ENCODE measurements at places on chromosomes 5 and 9.

- no peak for DNase-seq
Measured at GRCh38 chr9:33128570-33128969, 38.6 kb downstream of the B4GALT1 start.

GRCh38 chr5:72141440-72142355 is 34.4 kb downstream of the MAP1B start:
- DNase-seq = no peak

DNA sequence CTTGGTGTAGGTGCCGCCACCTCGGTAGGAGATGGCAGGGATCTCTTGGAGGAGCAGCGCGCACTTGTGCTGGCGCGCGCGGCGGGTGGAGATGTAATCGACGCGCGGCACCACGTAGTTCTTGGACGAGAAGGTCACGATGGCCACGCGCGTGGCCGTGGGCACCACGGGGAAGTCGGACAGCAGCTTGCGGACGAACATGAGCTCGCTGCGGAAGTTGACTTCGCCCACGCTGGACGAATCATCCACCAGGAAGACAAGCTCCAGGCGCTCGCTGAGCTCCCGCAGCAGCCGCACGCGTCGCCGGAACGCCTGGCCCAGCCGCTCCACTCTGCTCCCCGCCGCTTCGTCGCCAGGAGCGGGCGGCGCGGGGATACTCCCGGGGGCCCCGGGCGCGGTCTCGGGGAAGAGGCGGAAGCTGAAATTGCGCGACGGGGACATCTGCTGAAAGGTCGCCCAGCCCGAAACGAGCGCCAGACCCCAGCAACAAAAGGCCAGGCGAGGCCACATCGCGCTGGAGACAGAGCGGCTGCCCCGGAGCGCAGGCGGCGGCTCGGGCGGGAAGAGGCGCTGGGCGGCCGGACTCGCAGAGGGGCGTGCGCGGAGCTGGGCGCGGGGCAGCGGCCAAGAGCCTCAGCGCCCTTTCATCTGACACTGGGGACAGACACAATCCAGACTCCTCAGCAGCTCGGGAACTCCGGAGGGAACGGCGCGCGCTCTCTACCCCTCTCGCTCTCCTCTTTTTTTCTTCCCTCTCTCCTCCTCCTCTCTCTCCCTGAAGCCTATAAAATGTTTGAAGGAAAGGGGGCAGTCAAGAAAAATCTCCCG is at the start of gene SVEP1:
SVEP1 (minus strand) TSS at position 708 of the 828 bp plus-strand sequence; CDS start at position 510, 198 bp downstream.
- DNase-seq = no peak

GRCh38 chr5:66859526-66859925 is 263.3 kb downstream of the MAST4 start:
- DNase-seq = no peak

Measured in stimulated activated CD8-positive, alpha-beta memory T cell treated with anti-CD3 and anti-CD28 coated beads, Interleukin-4, amount 100 ng/mL, for 48 hours (primary cell).